ENCODE measurements at places on chromosomes 4 and X.

- no peak for DNase-seq
Measured at GRCh38 chr4:121760205-121760604, 4.8 kb downstream of the SMIM43 start.

- no peak for DNase-seq
Measured at GRCh38 chr4:155207534-155208257, 740 bp upstream of the NPY2R start.

- no peak for DNase-seq
Measured at GRCh38 chr4:145525291-145525740, 43.7 kb downstream of the SMAD1 start.

DNA sequence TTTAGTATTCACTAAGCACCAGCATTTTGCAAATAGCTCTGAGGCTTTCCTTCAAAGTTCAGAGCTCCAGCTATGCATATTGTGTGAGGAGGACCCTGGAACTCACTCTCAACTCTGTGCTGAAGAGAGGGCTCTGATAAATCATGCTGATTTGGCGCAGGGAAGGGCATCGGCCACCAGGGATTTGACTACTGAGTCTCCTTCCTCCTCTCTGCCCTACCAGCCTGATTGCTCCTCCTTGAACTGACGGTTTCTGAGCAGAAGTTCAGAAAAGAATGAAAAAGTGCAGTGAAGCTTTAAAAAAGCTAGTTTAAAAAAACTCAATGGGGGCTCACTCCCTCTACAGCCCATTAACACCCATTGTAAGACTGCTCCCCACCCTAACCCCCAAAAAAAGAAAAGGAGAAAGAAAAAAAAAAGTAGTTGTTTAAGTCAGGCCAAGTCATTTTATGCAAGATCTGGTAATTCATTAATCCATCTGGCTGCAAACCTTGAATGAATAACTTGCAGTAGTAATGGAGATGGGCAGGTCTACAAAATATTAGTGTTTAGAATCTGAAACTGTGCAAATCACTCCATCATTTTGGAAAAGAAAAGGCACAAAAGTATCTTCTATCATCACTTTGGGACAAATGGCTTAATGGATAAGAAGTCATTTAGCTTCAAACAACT, 13.3 kb downstream of the PPARGC1A start:
- DNase-seq: no peak

GRCh38 chrX:125384867-125385266, 65.2 kb downstream of the TEX13C start:
- no peak for DNase-seq

DNA sequence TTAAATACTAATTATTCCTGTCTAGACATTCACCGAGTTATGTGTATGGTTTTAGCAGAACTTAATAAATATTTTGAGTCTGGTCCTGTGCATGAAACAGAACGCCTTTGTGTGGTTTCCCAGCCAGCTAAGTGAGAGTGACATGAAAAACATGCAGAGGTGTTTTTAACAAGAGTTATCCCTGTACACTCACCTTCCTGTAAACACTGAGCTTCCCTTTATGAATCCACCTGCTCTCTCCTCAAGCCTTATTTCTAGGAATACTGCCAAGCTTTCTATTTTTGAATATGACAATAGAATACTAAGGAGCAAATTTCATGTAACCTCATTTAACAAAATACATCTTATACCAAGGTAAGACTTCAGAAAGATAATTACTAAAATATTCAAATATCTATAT, 270.3 kb upstream of the CTSO start:
- DNase-seq: no peak

DNA sequence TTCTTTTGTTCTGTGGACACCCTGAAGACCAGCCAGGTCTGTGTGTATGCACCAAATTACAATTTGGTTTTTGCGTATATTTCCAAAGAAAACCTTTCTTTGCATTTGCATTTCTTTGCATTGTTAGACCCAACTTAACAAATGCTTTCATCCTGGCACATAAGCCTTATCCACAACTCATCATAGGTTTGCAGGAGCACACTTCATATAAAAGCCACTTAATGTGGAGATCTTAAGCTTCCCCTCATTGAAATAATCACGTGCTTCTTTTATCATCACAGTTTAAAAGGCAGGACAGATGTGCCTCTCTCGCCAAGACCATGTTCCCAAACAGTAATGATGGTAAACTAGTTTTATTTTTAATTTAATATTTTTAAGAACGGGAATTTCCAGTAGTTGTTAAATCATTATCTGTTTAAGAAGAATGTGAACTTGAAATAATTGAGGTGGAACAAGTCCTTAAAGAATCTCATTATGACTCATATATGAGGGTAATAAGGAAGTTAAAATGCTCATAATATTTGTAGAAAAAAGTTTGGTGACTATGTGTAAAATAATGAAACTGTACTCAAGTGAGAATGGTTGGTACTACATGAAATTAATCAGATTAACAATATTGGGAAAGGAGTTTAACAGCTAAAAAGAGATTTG, 65.5 kb downstream of the GLRA3 start:
- DNase-seq: no peak

DNA sequence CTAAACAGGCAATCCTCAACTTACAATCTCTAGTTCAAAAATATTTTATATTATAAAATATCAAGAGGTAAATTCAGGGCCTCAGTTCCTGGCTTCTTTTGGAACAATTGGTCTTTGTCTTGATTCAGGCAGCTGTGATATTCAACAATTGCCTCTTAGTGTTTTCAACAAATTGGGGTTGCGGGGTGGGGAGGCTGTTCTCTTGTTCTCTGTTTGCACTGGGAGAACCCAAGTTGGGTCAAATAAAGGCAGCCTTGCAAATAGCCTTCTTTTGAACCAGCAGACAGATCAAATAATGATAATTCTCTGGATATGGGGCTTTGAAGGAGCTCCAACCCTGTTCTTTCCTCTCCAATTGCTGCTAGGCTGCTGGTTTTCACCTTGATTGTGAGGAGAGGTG, 142.5 kb downstream of the COL4A5 start:
- DNase-seq: no peak

GRCh38 chr4:107261241-107261874, 225.2 kb upstream of the DKK2 start:
- no peak for DNase-seq

- DNase-seq: no peak
Measured at GRCh38 chr4:185011408-185011807, 6.9 kb upstream of the HELT start.

DNA sequence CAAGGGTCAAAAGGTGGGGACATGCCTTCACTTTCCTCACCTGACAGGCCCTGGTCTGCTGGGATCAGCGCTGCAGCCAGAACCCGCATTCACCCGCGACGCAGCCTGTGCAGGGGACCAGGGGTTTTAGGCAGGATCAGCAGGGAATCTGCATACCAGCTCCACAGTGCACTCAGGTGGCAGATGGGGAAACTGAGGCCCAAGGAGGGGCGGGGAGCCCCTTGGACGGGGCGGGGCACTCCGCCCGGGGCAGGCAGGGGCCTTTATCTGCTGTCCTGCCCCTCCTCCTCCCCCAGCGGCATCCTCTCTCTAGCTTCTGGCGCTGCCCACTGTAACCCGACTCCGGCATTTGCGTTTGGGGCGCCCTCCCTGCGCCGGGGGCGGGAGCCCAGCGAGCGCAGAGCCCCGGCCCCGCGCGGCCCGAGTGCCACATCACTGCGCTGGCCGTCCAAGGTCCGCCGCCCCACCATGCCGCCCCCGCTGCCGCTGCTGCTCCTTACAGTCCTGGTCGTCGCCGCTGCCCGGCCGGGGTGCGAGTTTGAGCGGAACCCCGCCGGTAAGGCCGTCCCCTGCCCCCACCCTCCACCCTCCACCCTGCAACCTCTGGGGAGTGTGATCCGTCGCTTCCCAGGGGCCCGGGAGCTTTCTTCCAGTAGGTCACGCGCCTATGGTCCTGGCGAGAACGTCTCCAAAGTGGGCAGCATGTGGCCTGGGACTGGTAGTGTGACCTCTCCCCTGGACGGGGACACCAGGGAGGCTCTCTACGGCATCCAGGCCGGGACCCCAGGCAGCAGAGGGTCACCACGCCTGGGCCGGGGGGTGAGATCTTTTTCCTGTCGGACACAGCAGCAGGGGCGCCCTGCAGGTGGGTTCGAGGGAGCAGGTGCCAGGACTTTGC, at the start of gene CPZ:
Gene CPZ (plus strand): TSS at position 400 of the 898 bp plus-strand sequence. CDS start 69 bp downstream, at position 469.
- no peak for DNase-seq

All from fibroblast of skin of left biceps (primary cell).